ENCODE measurements at places on chromosomes 11 and 22. TPM values are rescaled to one million over a fixed set of nuclear protein-coding genes. Genes with fewer than 3 reads are reported as not detected.

DNA sequence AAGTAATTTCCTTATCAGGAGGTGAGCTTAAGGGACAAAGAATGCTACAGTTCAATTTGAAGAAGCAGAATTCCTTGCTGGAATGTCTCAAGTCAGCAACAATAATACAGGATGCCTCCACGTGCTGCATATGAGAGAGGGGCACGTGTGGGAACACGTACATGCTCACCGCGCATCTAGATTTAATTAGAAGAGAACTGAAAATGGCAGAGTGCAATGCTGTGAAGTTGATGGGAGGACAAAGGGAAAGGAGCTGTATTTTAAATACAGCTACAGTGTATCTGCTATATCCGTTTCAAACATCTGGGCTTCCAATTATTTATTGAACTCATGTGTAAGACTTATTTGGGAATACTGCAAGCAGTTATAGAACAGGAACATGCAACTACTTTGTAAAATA is 328.7 kb downstream of the SOX6 start:
- no peaks in the 10 kb centered on the region for H3K36me3 ChIP-seq
- no peak for DNase-seq
- H3K27ac ChIP-seq = no peak overlapping the region
- no peak overlapping the region for H3K4me3 ChIP-seq
- H3K27me3 ChIP-seq = no peaks in the 10 kb centered on the region
- H3K4me1 ChIP-seq = no peaks in the 10 kb centered on the region

DNA sequence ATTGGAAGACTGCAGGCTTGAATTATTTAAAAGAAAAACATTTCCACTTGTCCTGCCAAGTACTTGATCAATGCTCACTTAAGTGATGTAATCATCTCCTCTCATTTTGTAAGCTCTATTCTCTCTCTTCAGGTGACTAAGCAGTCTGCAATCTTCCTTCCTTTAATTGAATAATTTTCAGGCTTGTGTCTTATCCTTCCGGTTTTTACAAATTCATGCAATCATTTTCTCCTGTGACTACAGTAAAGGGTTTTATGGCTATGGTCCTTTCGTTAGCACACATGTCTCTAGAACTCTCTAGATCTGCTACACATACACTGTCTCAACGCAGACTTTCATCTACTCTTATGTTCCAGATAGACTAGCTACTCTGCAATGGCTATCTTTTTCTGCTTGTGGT is 12.6 kb upstream of the UPB1 start:
- H3K36me3 ChIP-seq = no peaks in the 10 kb centered on the region
- H3K27me3 ChIP-seq = no peaks in the 10 kb centered on the region
- no peak overlapping the region for H3K4me3 ChIP-seq
- H3K27ac ChIP-seq = no peak overlapping the region
- DNase-seq = no peak
- H3K4me1 ChIP-seq = peaks cover 9% of the 10 kb centered on the region

- peaks cover 7% of the 10 kb centered on the region for H3K27me3 ChIP-seq
- H3K4me1 ChIP-seq = peaks cover 18% of the 10 kb centered on the region
- H3K36me3 ChIP-seq = no peaks in the 10 kb centered on the region
- no peak for DNase-seq
- H3K27ac ChIP-seq = no peak overlapping the region
- H3K4me3 ChIP-seq = no peak overlapping the region
Observed at GRCh38 chr11:126603486-126603885, 248.0 kb downstream of the ST3GAL4 start.

GRCh38 chr11:103406357-103406756 is 297.1 kb downstream of the DYNC2H1 start:
- no peak for DNase-seq
- H3K27ac ChIP-seq = no peak overlapping the region
- no peaks in the 10 kb centered on the region for H3K4me1 ChIP-seq
- no peaks in the 10 kb centered on the region for H3K36me3 ChIP-seq
- H3K4me3 ChIP-seq = no peak overlapping the region

GRCh38 chr22:26448941-26449340 is 19.9 kb downstream of the ASPHD2 start:
- H3K27ac ChIP-seq = no peak overlapping the region
- no peaks in the 10 kb centered on the region for H3K36me3 ChIP-seq
- H3K27me3 ChIP-seq = peaks cover 19% of the 10 kb centered on the region
- peaks cover 62% of the 10 kb centered on the region for H3K4me1 ChIP-seq
- DNase-seq = no peak

DNA sequence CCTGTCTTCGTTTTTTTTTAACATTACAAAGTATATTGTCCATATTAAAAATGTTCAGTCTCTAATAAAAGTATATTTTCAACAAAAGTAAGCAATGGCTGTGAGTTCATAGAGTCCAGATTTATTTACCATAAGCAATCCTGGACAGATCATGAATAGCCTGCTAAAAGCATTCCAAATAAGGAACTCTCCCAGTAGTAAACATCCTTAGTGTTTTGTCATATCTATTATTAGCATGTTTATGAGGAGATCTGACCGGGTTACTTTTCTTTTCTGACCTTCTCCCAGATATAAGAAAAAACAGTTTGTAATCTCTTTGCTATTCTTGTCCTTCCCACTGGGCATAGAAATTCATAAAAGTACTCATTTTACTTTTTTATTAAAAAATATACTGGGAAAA is 403.9 kb upstream of the ANO3 start:
- H3K27me3 ChIP-seq = no peaks in the 10 kb centered on the region
- H3K36me3 ChIP-seq = peaks cover 7% of the 10 kb centered on the region
- no peak overlapping the region for H3K27ac ChIP-seq
- no peak overlapping the region for H3K4me3 ChIP-seq
- DNase-seq = no peak
- H3K4me1 ChIP-seq = no peaks in the 10 kb centered on the region

DNA sequence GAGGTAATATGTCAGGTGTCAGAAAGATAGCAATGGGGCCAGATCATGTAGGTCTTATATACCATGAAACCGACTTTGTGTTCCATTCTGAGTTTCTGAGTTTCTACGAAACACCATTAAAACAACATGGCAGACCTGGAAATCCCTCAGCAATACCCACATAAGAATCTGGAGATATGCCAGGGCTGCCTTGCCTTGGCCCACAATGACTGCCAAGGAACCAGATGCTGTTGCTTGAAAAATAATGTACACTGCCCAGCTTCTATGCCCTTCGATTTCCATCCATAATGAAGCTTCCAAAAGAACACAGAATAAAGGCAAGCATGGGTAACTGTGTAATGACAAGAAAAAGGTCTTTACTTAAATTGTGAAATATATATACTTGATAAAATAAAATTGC is 277.4 kb downstream of the SOX6 start:
- H3K4me1 ChIP-seq = peaks cover 11% of the 10 kb centered on the region
- no peak for DNase-seq
- peaks cover 9% of the 10 kb centered on the region for H3K36me3 ChIP-seq
- no peak overlapping the region for H3K27ac ChIP-seq

- DNase-seq = no peak
- peaks cover 4% of the 10 kb centered on the region for H3K36me3 ChIP-seq
- H3K27ac ChIP-seq = no peak overlapping the region
Observed at GRCh38 chr11:17003426-17003825, 10.8 kb downstream of the PLEKHA7 start.

The PNPLA5 gene
- not detected for total RNA-seq

The MMP8 gene
- not detected for total RNA-seq

The SLC22A8 gene
- total RNA-seq = not detected

Data from glutamatergic neuron (in vitro differentiated cells).